Neural crest cell (in vitro differentiated cells): ENCODE measurements at places on chromosomes 13 and 19.

- no peak for DNase-seq
Measured at GRCh38 chr19:11322269-11323024, 17.0 kb downstream of the RAB3D start.

GRCh38 chr13:39536274-39536673 lies 66.7 kb downstream of the LHFPL6 start:
- DNase-seq = no peak

DNA sequence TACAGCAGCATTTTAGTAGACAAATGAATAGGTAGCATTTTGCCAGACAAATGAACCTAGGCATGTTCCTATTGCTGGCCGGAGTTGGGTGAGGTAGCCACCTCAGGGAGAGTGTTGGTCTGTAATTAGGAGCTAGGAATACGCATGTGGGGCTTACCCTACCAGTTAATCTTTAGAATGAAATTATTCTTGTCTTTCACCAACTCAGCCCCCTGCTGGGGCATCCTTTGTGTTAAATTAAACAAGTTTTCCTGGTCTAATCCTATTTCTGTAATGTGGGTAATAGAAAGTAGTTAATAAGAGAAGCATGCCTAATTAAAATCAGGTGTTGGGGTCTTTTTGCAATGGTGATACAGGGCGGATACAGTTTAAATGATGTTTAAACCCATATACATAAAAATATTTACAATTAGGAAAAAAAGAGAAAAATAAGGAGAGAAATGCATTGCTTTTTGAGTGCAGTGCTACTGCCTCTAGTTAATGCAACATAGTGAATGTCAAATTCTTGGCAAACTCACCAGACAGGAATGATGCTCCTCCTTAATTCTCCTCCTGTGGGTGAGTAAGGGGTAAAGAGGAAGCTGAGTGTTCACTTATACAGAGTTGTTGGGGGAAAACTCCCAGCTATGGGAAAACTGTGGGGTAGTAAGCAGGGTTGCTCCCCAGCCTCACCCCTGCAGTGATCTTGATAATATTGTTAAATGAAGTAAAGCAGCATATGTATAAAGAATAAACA lies 276.4 kb upstream of the EDNRB start:
- no peak for DNase-seq

- no peak for DNase-seq
Measured at GRCh38 chr13:72849571-72849970, 67.6 kb downstream of the PIBF1 start.

- DNase-seq = peak; percentile 28
Measured at GRCh38 chr19:13060233-13060963, 42.3 kb downstream of the LYL1 start.

DNA sequence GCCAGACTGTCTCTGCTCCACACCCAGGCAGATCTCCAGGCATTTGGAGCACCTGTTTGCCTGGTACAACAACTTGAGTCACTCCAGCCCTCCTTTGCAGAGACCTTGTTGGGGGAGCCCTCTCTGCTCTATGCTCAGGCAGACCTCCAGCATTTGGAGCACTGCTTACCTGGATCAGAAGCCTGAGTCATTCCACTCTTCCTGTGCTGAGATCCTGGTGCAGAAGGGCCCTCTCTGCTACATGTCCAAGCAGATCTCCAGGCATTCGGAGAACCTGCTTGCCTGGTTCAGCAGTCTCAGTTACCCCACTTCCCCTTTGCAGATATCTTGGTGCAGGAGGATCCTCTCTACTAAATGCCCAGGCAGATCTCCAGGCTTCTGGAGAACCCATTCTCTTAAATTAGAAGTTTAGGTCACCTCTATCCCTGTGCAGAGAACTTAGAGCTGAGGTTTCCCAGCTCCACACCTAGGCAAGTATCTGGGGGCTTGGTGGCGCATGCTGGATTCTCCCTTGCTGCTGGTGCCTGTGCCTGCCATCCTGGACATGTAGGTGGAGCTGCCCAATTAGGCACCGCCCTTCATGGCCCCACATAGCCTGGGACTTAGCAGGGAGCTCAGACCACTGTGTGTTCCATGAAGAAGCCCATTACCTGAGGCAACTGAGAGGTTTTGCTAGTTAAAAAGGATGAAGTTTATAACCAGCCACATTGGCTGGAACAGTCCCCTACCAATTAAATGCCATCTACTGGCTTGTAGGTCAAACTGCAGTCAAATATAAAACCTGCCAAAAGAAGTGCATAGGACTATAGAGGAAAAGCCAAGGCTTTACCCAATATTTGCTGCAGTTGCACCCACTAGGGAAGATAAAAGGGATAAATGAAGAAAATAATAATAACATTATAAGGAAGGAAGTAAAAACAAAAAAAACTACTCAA lies 97.6 kb upstream of the SLITRK6 start:
- no peak for DNase-seq

DNA sequence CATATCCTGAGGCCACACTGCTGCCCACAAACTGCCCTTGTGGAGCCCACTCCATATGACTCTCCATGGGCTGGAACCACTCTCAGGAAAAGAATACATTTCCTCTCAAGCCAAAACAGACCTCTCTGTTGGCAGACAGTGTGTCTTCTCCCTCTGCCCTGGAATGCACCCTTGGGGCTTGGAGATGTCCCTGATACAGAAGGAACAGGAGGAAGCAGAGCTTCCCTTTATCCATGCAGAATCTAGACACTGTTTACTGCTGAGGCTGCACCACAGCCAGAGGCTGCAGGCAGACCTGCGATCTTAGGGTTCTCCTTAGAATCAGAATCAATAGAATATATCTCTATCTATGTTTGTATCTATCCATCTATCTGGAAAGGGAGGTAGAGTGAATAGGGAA lies 26.8 kb upstream of the CYP4F8 start:
- DNase-seq = no peak

GRCh38 chr13:28734906-28735305 lies 16.1 kb upstream of the SLC46A3 start:
- no peak for DNase-seq

DNA sequence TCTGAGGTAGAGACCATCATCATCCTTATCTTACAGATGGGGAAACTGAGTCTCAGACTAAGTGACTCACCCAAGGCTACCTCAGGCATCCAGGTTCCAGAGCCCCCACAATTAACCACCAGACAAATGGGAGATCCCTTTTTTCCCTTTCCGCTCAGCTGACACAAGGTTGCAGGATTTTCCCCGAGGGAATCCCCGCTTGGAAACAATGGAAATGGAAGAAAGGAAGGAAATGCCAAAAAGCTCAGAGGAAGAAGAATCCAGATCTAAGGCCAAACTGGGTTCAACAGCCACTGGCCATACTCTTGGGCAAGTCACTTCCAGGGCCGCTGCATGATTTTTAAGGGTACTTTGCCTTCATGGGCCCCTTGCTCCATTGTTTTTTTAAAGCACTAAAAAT lies 1.6 kb downstream of the ZNF71 start:
- DNase-seq = no peak

DNA sequence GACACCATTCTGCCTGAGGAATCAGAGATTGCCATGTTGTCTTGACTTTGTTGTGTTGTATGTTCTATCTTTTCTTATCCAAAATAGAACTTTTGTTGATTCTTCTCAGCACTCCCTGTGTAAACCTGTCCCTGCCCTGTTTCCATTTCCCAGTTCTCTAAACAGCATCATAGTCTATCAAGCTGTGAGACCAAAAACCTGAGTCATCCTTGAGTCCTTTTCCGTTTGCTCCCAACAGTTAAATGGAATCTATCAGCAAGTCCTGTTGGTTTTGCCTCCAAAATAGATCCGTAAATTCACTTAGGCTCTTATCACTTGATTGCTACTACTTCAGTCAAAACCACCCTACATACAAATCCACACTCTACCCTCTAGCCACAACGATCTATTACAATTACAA lies 667.1 kb downstream of the PCDH9 start:
- DNase-seq = no peak

GRCh38 chr19:43638214-43638994 lies 1.2 kb downstream of the CADM4 start:
- DNase-seq = no peak

DNA sequence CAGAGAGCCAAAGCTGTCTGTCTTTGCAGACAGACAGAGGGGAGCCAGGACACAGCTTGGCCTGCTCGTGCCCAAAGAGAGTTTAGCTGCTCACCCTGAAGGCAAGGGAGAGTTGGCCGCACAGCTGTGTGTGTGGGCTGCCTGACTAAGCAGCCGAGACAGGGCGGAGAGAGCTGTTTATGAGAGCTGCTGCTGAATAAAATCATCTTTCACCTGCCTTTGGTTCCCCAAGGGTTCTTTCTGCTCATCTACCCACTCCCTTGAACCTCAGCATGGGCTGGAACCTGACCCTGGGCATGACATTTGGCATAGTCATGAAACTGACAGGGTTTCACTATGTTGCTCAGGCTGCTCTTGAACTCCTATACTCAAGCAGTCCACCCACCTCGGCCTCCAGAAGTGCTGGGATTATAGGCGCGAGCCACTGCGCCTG lies 98.2 kb downstream of the RBM26 start:
- DNase-seq = no peak

DNA sequence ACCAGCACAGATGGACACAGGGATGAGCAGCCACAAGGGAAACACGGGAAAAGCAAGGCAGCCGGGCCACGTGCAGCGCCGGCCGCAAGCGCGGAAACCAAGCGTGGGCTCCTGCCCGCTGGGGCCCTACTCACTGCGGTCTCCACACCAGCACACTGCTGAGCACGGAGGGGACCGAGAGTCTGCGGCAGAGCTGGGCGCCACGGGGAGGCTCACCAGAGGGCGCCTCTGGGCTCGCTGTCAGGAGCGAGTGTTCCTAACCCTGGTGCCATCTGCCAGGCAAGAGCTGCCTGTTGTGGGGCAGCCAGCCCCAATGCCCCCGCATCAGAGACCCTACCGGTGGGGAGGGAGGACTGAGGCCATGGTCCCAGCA lies 26.5 kb downstream of the MPND start:
- DNase-seq = peak; percentile 36

DNA sequence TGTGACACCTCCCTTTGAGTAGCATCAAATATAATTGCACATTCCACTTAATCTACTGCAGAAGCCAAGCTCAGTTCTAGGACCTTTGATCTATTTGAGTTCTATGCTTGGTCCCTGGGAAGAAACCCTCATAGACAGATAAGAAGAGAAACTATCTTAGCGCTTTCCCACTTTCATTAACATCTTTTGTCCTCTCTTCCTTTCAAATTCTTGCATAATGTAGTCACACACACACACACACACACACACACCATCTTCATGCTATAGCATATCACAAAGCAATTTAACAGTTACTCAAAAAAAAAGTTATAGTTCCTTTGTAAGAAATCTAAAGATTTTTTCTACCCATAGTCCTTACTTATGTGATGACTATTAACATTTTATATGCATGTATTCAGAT lies 735.9 kb upstream of the PCDH9 start:
- no peak for DNase-seq

GRCh38 chr13:24292481-24292880 lies 16.9 kb upstream of the C1QTNF9 start:
- DNase-seq = no peak

GRCh38 chr13:32581177-32581786 lies 5.0 kb upstream of the PDS5B start:
- no peak for DNase-seq

DNA sequence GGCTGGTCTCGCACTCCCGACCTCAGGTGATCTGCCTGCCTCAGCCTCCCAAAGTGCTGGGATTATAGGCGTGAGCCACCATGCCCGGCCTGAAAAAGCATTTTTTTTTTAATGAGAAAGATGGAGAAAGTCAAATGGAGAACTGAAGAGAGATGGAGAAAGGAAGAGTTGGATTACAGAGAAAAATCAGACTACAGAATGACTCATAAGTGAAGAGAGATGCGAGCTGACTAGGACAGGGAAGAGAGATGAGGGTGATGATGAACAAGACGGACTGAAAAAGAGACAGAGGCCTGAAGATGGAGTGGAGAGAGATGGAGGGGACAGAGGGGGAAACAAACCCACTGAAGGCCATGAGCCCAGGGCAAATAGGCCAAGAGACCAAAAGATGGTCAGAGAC lies 1.5 kb downstream of the DHX34 start:
- DNase-seq = no peak

- DNase-seq = no peak
Measured at GRCh38 chr13:80237646-80238045, 103.3 kb downstream of the SPRY2 start.
